ENCODE measurements at places on chromosomes 7 and 10.
A peak's percentile ranks its signal among the peaks of the same experiment; 100 is the strongest.

DNA sequence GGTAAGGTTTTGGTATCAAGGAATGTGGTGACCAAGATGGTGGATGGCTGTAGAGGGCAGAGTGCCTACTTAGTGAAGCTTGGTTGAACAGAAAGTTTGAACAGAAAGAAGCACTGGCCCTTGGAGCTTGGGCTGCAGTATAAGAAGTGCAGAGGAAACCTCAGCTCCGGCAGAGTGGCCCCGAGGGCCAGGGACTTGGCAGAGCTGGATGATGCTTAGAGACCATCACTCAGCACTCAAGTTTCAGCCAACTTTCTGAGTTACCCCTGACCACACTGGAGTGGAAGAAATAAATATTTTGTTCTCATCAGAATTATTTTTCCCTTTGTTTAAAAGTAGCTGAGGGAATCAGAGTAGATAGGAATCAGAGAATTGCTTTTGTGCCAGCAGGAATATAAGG lies 336.7 kb downstream of the C7orf25 start:
- DNase-seq = no peak

DNA sequence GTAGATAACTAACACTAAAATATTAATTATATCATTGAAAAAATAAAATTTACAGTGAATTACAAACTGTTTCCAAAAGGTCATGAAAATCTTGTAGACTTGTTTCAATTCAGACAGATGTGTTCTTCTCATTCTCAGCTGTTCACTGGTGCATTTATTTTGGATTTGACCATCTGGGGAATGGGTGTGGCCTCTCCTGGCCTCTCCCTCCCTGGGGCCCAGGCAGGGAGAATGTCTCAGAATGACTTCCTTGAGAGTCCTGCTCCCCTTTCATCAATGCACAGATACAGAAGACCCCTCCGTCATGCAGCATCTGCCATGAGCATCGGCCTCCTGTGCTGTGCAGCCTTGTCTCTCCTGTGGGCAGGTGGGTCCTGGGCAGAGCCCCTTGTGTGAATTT lies 192.8 kb upstream of the PRSS58 start:
- no peak for DNase-seq

GRCh38 chr10:44752451-44753441 lies 158.4 kb upstream of the TMEM72 start:
- DNase-seq = no peak

DNA sequence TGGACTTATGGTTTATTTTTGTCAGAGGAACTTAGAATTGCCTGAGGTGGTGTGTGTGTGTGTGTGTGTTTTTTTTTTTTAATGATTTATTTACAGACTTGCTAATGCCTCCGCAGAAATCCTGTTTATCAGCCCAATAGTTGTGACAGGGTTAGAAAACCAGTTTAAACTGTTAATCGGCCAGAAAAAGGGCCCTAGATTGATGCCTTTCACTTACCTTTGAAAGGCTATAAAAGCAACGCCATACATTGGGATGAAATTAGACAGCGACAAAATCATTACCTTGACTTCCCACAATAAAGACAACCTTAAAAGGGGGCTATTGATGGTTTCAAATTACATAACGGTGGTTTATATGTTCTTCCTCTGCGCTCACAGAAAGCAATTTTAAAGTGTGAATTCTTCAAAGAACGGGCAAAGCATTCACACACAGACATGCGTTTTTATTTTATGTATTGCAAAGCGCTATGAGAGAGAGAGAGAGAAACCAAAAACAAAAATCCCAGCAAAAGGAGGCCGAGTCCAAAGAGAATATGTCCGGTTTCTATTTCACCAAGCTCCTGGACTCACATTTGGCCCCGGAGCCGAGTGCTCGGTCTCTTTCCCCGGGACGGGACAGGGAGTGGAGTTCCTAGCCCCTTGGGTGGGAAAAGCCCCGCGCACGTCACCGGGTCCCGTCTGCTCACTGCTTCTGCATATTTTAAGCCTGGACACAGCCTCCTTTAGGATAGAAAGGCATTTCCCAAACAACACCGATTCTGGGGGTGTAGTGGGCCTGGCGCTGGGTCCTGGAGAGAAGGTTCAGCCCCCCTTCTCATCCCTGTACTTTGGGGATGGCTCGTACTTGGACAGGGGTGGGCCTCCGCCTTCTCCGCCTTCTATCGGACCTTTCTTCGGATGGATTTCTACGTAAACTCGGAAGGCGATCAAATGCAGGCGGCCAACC lies 26.8 kb upstream of the VAX1 start:
- DNase-seq = peak; percentile 68

DNA sequence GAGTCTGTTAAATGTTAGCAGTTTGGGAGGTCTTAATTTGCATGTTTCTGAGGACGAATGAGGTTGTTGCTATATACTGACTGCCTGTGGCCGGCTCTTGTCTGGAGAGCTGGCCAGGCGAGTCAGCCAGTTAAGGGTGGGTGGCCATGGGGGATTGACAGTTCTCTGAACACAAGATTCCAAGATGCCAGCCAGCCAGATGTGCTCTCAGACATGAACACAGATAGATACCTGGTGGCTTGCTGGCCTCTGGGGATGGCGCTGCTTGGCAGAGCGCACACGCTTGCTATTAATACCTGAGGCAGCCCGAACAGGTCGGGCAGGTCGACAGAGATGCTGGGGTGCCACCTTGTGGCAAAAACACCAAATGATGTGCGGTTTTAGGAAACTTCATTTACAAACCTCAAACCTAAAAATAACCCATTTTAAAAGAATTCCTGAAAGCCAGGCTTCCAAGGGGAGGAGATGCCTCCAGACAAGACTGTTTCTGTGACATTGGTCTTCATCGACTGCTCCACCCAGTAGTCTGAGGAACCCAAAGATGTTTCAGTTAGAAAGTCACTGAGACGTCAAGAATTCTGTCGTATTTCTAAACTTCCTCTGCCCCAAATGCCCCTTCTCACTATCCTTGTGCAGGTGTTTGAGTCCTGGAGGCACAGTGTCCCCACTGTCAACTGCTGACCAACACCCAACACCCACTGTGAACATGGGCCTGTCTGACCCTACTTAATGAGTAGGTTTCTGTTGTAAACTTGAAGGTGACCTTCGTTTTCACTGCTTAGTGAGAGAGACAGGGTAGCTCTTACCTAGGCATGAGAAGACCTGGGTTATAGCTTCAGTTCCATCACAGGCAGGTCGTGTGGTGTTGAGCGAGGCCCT lies 123.4 kb downstream of the NT5C2 start:
- peak; percentile 61 for DNase-seq

DNA sequence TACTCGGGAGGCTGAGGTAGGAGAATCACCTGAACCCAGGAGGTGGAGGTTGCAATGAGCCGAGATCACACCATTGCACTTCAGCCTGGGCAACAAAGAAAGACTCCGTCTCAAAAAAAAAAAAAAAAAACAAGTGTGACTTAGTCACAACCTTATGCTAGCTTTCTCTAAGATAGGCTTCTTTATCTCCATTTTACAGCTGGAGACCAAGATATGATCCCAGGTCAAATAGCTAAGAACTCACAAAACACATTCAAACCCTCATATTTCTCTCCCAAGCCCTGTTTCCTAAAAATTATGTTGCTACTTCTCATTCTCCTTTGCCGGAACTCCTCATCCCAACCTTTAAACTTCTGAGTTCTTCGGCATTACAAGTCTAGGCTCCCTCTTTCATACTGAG lies 13.0 kb upstream of the DHTKD1 start:
- DNase-seq = no peak

DNA sequence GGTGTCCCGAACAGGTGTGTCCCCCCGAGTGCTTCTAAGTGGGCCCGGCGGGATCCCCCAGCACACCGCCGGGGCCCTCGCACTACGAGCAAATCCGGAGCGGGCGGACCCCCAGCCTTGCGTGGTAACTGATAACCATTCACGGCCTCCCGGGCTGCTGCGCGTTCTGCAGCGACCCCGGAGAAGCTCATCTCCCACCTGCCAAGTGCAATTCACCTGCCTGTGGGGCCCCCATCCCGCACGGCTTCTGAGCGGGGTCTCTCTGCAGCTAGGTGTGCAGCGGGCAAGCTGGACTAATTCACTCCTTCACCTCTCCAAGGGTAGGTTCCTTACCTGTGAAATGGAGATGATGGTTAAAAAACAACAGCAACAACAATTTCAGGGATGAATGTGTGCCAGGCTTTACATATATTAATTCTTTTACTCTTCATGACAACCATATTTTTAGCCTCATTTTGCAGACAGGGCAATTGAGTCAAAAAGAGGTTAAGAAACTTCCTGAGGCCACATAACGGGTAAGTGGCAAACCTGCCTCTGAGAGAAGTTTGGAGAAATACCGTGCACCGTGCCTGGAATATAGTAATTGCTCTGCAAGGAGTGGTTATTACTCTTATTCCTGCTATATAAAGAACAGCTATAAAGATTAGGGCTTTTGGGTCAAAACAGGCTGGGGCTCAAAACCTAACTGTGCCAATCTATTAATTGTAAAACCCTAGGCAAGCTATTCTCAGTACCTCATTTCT lies 652 bp upstream of the PODXL start:
- DNase-seq = peak; percentile 70

DNA sequence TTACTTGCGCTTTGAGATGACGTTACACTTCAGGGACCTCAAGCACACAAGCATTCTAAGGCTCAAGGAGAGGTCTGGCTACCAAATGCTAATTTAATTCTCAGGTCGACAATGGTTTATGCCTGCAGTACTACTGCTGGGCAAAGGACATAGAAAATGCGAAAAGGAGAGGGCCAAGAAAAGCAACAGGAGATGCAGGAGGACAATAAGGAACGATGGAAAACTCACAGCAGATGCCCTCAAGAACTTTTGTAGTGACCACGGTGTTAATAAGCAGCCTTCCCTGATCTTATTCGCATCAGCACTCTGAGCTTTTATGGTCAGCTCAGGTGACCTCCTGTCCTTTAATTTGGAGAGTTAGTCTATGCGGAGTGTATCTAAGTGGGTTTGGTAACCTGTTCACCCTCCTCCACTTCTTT lies 146.3 kb downstream of the GPR85 start:
- DNase-seq = no peak

DNA sequence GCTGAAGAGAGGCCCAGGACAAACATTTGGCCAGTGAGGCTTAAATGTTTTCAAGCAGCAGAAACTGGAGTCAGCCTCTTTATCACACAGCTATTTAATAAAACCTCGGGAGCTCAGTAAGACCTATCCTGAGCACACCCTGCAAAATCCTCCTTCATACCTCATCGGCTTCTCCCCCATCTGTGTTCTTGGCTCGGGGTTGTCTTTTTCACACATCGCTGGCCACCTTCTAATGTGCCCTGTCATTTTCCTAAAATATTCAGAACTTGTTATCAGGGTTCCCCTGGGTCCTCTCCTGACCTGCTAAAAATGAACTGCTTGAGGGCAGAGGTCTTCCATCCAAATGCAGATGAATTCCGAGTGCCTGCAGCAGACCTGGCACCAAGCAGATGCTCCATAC lies 310.3 kb upstream of the AKR1E2 start:
- no peak for DNase-seq

GRCh38 chr10:111475720-111476119 lies 398.9 kb downstream of the ADRA2A start:
- no peak for DNase-seq

GRCh38 chr7:74453322-74454011 lies at the start of gene GTF2IRD1:
GTF2IRD1 (plus strand) TSS chr7:74453906; CDS start chr7:74508081, 54,175 bp downstream.
- peak; percentile 66 for DNase-seq

- DNase-seq = no peak
Observed at GRCh38 chr7:42478717-42479116, 241.7 kb upstream of the GLI3 start.
